ENCODE measurements at places on chromosomes 12 and 14.

DNA sequence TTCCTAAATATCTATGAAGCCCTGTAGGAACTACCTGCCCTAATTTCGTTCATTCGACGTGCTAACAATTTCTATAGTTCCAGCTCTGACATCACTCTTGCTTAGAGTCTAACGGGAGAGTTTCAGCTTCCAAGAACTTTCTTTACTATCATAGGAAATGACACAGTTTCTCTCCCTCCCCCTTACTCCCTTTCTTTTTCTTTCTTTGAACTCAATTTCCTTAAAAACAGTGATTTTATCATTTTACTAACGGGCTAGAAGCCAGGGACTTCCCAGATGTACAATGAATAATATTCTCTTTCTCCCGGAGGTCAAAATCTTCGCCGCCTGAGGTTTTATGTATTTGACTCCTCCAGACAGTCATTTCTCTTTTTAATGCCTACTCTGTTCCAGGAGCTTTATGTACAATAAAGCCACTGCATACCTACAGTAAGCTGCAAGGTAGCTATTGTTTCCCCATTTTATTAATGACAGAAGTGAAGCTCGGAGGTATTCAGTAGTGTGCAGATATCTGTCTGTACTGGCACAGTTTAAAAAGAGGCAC, 15.7 kb downstream of the SMCO2 start:
- no peak for DNase-seq

- DNase-seq = no peak
Measured at GRCh38 chr12:89845767-89846166, 137.1 kb upstream of the ATP2B1 start.

DNA sequence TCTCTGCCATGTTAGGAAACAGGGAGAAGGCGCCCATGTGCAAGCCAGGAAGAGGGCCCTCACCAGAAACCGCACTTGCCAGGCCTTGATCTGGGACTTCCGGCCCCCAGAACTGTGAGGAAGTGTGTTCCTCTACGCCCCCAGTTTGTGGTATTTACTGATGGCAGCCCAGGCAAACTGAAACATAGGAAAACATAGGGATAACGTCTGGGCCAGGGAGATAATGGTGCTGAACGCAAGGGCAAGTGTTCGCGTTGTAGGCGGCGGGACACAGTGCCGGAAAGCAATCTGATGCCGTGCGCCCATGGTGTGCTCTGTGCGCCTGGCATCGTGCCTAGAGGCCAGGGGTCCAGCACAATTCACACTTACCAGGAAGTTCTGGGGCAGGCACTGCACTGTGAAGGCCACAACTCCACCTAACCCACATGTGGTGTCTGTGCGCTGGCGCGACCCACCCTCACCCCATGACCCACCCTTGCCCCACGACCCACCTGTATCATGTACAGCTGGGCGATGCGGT, 53.6 kb downstream of the ARL6IP4 start:
- no peak for DNase-seq

- no peak for DNase-seq
Measured at GRCh38 chr12:67391656-67392055, 122.5 kb downstream of the CAND1 start.

- no peak for DNase-seq
Measured at GRCh38 chr12:3215410-3215975, 138.3 kb downstream of the TSPAN9 start.

DNA sequence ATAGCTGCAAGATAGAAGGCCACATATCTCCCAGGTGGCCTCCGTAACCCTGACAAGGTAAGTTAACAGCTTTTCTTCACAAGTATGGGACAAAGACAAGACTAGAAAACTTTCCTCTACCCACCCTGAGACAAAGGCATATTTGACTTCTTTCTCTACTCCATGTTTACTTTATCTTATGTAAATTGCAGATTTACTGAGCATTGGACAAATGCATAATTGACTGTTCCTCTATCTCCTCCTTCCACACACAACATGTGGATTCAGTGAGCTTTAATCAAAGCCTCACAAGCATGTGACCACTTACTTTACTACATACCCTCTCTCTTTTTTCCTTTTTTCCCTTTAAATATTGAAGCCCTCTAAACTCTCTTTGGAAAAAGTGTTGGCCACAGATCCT, 289.1 kb upstream of the TMTC1 start:
- DNase-seq = no peak

GRCh38 chr14:36646664-36647416, 14.8 kb upstream of the PAX9 start:
- DNase-seq = peak; percentile 24

DNA sequence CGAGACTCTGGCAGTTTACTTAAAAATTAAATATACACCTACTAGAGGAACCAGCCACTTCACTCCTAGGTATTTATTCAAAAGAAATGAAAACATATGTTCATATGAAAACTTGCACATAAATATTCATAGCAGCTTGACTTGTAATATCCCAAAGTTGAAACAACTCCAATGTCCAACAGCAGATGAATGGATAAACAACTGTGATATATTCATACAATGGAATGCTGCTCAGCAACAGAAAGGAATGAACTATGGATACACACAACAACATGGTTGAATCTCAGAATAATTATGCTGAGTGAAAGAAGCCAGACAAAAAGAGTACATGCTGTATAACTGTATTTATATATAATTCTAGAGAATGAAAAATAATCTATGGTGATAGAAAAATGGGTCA, 53.4 kb upstream of the DACT1 start:
- no peak for DNase-seq

DNA sequence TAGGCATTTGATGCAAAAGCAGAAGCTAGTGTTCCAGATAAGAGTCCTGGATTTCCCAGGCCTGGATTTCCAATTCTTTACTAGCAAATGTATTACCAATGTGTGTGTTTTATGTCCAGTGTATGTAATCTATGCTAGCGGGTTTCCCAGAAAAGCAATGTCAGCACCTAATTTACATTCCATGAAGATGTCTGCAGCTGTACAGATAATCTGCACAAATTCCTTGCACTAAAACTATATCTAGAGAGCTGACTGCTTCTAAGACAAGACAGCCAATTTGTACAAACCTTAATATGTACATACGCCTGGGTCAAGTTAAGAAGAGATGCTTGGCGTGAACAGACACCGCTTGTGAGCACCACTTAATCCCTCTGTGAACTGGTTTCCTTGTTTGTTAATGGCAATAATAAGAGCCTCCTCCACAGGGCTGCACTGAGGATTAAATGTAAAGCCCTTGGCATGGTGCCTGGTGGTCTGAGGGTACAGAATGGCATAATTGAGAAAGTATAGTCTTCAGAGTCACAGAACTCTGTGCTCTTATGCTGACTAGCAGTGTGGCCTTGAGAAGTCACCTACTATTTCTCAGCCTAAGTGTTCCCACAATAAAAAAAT, 185.6 kb downstream of the EPS8 start:
- DNase-seq = no peak

DNA sequence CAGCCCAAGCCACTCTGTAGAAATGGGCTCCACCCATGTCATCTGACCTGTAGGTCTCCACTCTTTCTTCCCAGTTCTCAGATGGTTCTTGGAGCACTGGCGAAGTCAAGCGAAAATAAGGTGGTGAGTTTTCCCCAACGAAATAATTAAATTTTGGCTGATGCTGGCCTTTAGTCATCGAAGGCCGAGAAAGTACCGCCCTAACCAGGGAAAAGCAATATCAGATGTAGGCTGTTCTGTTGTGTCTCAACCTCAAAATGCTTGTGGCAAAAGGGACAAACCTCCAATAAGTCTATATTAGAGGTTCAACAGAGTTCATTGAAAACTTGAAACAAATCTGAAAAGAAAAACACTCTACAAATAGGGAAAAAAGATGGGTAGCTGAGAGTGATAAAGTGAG, 48.6 kb upstream of the BCAT1 start:
- DNase-seq = no peak

GRCh38 chr14:100618763-100619320, 31.6 kb upstream of the BEGAIN start:
- DNase-seq = no peak

DNA sequence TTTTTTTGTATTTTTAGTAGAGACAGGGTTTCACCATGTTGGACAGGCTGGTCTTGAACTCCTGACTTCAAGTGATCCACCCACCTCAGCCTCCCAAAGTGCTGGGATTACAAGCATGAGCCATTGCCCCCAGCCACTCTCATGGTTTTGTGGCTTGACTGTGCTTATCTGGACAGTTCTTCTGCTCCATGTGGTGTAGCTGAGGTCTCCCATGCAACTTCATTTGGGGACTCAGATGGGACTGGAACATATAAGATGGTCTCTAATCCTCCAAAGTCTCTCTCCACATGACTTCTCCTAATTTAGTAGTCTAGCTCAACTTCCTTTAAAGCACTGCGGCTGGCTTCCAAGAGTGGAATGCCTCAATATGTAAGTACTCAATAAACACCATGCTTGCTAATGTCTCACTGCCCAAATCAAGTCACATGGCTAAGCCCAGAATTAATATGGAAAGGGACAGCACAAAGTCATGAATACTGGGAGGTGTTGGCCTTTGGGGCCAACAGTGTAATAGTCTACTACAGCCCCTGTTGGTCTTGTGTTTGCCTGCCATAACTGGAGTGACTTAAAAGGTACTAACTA, 7.4 kb downstream of the INHBC start:
- DNase-seq = no peak

- no peak for DNase-seq
Measured at GRCh38 chr12:56288705-56289387, 11.3 kb downstream of the CS start.

DNA sequence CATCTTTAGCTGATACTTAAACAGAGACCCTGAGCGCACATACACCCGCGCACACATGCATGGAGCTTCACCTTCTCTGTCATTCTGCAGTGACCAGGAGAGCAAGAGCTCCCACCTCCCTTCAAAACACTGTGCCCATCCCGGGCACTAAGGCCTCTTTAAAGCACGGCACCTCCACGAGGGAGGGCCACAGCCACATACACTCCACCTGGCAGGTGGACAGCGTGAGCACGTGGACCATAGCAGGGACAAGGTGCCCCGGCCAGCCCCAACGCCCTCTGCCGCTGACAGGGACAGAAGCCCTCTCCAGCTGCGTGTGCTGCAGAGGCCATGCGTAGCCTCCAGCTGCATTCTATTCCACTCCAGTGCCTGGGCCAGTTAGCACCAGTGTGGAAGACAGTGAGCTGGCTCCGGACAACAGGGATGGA, 5.4 kb downstream of the GAPDH start:
- no peak for DNase-seq

DNA sequence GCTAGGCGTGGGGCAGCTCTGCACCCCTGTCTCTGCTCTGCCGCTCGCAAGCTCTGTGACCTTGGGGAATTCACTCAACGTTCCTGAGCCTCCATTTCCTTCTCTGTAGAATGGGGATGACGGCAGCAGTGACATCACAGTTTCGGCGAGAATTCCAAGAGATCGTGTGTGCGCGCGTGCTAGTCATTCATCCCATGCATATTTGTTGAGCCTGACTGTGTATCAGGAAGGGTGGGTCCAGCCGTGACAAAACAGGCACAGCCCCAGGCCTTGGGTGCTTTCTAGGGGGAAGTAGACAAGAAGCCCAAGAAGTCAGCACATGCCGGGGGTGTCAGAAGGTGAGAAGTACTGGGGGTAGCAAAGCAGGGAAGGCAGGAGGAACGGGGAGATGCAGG, 145.6 kb upstream of the NCOR2 start:
- no peak for DNase-seq

GRCh38 chr12:77998236-77998786, 167.6 kb downstream of the NAV3 start:
- no peak for DNase-seq

GRCh38 chr14:30214014-30214413, 286.4 kb upstream of the PRKD1 start:
- DNase-seq = no peak

GRCh38 chr12:63787306-63787705, 7.6 kb downstream of the RXYLT1 start:
- no peak for DNase-seq

- DNase-seq = no peak
Measured at GRCh38 chr12:52633383-52633782, 15.0 kb upstream of the KRT73 start.

DNA sequence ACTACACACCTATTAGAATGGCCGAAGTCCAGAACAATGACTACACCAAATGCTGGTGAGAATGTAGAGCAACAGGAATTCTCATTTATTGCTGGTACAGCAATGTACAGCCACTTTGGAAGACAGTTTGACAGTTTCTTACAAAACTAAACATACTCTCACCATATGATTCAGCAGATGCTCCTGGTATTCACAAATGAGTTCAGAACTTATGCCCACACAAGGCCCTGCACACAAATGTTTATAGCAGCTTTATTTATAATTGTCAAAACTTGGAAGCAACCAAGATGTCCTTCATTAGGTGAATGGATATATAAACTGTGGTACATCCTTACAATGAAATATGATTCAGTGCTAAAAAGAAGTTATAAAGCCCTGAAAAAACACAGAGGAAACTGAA, 38.3 kb downstream of the PTHLH start:
- DNase-seq = no peak

DNA sequence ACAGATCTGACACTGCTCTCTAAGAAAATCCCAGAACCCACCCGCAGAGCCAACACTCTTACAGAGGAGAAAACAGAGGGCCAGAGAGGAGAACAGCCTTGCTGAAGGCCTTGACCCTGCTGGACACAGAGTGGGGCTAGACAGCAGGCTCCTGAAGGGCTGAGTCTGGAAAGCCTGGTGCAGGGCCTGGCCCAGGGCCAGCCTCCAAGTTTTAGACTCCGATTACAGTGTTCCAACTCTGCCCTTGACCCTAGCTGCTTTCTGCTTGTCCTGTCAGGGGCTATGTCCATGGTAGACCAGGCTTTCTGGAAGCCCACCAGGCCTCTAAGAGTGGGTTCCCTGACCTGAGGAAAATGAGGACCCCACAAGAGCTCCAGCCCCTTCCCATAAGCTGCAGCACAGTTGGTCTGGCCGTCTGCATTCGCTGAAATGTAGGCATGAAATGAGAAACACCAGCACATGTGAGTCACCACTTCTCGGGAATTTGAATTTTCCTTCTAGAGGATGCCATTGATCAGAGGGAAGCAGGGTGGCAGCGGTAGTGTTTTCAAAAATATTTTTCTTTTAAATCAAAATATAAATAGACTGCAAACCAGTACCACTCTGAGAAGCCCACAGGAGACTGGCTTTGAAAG, 154.4 kb downstream of the CALM1 start:
- DNase-seq = no peak

DNA sequence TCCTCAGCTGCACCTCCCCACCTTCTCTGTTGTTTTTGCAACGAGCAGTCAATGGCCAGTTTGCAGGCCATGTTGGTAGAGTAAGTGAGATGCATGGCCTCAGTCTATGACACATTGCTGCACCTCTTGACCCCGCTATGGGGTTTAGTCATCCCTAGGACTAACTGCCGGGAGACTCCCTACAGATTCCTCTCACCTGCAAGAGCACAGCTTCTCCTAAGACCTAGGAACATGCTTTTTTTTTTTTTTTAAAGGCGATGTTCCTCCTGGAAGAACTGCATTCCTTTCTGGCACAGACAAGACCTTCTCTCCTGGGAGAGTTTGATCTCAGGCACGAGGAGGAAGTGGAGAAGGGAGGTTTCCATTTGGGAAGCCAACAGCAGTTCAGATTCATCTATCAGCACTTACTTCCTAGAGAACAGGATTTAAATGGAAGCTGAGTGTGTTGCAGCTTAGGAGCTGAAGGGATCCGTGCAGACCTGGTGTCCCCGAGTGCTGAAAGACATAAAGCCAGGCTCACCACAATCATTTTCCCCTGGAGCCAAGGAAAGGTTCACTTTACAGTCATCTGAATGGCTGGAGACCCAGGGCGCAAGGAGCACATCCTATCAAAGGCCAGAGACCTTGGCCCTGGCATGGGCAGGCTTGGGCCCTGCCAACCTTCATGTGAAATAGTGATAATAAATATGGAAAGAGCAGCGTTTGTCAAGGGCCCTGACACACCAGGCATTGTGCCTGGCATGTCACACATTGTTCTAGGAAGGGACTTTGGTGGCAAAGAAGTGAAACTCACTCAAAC, 104.1 kb downstream of the LGMN start:
- DNase-seq = no peak

GRCh38 chr14:71583194-71583593, 349.0 kb upstream of the RGS6 start:
- no peak for DNase-seq

Data from progenitor cell of endocrine pancreas (in vitro differentiated cells).